Left ventricle myocardium inferior (tissue), 1 donor: ENCODE measurements at places on chromosomes 16 and 17. TPM values are rescaled to one million over a fixed set of nuclear protein-coding genes. Genes with fewer than 3 reads are reported as not detected.

GRCh38 chr17:78173097-78173715 lies 4.8 kb downstream of the SYNGR2 start:
- no peak for DNase-seq

DNA sequence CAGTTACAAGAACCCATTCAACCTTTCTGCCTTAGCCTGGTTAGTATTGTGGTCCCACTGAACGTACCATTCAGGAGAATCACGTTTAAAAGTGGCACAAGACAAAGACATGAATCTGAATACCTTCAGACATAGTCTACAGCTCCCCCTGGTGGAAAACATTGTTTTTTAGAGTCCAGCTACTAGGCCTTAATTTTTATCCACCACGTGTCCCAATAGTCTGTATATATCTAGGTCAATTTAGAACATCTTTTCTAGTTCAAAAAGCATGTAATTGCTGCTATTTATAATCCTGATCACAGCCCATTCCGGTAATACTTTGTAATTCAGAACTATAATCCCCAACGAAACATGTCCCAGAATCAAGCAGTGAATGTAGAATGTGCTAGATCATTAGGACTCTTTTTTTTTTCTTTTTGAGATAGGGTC lies 13.7 kb upstream of the GUCY2D start:
- DNase-seq: no peak

DNA sequence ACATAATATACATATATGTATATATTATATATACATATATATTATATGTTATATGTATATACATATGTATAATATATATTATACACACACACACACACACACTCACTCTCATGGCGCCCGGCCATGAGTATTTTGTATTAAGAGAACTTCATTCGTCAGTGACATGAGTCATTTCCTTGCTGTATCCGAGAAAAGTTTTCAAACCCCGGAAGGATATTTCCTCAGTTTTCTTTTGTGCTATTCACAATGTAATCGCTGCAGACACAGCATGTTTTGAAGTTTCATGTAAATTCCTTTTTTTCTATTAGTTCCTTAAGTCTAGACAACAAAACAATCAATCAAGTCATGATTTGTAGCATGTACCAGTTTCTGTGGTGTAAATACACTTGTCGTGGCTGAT lies 33.3 kb downstream of the OR1D5 start:
- no peak for DNase-seq

DNA sequence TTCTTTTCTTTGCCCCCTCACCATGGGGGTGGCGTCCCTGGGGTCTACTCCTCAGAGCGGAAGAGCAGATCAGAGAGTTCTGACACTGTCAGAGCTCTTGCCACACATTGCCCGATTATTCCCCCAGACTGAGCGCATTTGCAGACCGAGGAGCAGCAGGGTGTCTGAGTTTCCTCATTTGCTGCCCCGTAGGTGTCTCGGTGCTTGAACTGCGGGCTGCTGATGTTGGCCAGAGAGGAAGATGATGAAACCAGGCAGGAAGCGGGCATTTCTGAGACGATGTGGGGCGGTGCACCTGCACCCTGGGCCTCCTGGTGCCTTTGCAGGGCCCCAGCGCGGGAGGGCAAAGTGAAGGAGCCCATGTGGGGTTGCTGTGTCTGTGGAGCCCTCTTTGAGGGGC lies 55.2 kb downstream of the ARSG start:
- DNase-seq: peak; percentile 21

DNA sequence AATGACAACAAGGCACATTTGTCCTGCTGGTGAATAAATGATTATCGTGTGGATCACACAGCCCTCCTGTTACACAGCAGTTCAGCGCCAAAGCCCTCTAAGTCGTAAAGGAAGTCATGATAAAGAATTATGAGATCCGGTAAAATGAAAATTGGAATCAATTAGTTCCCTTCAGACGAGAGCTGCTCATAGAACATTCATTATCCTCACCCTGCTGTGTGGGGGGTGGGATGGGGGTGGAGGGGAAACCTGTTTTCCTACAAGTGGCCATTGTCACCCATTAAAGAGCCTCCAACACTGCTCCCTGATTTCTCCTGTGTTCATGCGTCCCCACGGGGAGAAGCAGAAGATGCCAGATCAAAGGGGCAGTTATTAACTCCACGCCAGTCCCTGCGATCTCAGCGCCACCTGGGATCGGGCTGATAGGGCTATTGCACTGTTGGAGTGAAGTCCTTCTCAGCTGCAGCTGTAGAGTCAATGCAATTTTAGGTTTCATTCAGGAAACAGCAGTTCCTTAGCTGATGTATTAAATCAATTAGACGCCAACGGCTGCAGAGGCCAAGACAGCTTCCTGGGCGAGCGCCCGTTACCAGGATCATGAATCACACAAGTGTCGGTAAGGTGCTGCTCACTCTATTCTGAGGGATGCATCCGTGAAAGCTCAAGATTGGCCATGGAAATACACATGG lies 19.2 kb upstream of the CACNG4 start:
- DNase-seq: no peak

DNA sequence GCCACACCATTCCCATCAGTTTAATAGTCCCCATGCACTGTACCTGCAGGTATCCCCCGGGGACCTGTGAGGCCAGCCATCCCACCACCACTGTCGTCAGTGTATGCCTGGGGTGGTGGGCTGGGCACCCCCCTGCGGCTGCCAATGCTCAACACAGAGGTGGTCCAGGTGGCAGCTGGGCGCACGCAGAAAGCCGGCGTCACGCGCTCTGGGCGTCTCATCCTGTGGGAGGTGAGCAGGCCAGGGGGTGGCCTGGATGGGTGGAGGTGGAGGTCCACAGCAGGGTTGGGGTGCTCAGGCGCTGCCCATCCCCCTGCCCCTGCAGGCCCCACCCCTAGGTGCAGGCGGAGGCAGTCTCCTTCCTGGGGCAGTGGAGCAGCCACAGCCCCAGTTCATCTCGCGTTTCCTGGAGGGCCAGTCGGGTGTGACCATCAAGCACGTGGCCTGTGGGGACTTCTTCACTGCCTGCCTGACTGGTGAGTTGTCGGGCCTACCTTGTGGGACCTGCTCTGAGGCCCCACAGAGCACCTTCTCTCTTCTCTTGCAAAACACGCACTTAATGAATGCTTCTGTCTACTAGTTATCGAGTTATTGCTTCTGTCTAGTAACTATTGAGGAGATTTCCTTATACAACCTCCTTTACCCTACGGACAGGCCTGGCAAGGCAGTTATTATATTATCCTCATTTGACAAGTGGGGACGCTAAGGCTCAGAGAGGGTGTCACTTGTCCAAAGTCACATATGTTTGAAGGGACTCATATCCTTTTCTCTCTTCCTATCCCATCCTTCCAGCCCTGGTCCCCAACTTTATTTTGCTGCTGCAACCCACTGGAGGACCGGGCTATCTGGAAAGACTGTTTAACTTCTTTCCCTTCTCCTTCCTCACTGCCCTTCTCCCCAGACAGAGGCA lies 5.8 kb upstream of the TRAF4 start:
- no peak for DNase-seq

Gene HEXD
- total RNA-seq: 14.1 TPM

Gene CCT6B
- total RNA-seq: 2.6 TPM

Gene MXRA7
- 411 TPM for total RNA-seq

Gene GGA3
- total RNA-seq: 18.8 TPM

Gene KRTAP1-5
- not detected for total RNA-seq

Gene MIEN1
- 57.1 TPM for total RNA-seq

Gene HIC1
- 23.5 TPM for total RNA-seq
